ENCODE measurements at places on chromosomes 13 and 19. TPM values are rescaled to one million over a fixed set of nuclear protein-coding genes. Genes with fewer than 3 reads are reported as not detected.

DNA sequence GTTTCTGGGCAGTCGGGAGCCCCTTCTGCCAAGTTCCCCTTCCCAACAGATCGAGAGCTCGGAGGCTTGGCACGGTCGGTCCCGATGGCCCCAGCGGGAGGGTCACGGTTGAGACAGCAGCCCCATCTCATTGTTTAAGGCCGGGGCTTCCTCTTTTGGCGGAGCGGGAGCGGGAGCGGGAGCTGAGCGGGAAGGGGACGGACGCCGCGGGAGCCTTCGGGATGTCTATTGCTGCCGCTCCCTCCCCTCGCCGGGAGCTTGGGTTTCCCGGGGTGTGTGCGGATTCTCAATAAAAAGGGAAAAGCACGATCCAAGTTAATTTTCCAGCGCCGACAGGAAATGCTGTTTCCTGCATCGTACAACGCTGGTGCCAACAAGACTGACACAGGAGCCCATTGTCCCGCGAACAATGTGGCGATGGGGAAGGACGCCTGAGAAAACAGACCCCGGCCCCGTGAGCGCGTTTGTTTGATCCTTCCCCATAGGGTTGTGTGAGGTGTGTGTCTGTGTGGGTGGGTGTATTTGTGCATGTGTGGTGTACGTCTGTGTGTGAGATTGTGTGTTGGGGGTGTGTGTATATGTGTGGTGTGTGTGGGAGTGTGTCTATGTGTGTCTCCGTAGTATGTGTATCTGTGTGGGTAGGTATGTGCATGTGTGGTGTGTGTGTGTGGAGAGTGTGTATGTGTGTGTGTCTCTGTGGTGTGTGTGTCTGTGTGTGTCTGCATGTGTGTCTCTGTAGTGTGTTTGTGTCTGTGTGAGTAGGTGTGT is 36.3 kb upstream of the FLT1 start:
- no peak for DNase-seq

TINCR gene
- 0.60 TPM for total RNA-seq

- DNase-seq: no peak
These were observed 172.3 kb downstream of the DIAPH3 start for GRCh38 chr13:59991395-59991794.

GRCh38 chr13:21427741-21428140 is 31.4 kb downstream of the ZDHHC20 start:
- no peak for DNase-seq

GRCh38 chr13:102870677-102871415 is 25.0 kb downstream of the ERCC5 start:
- DNase-seq: peak; percentile 41

FGF21 gene
- not detected for total RNA-seq

GRCh38 chr13:75796825-75797224 is 160.7 kb downstream of the LMO7 start:
- DNase-seq: no peak

AP2A1 gene
- total RNA-seq: 76.3 TPM

Data from progenitor cell of endocrine pancreas (in vitro differentiated cells).